ENCODE measurements at places on chromosomes 6 and 20.
A peak's percentile ranks its signal among the peaks of the same experiment; 100 is the strongest.

DNA sequence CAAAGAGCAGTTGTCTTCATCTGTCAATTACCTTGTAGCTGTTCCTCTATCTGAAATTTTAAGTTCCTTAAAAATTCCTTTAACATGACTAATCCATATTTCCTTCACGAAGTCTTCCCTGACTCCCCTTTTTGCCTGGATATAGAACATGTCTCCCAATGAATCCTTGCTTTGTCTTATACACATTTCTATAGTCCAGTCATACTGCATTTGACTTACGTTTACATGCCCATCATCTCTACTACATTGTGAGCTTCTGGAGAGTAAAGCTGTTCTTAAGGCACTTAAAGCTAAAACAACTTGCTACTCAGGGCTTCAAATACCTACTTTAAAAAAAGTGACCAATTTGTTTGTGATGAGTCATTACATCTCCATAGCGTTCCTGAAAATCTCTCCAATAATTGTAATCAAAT is 4.9 kb downstream of the REV3L start:
- DNase-seq = no peak

- DNase-seq = peak; percentile 47
Measured at GRCh38 chr6:169529931-169530751, 171.7 kb downstream of the WDR27 start.

- DNase-seq = no peak
Measured at GRCh38 chr6:163620101-163620500, 205.6 kb downstream of the QKI start.

- no peak for DNase-seq
Measured at GRCh38 chr6:121389419-121389818, 46.0 kb upstream of the GJA1 start.

- DNase-seq = no peak
Measured at GRCh38 chr6:169997930-169998218, 246.5 kb downstream of the ERMARD start.

DNA sequence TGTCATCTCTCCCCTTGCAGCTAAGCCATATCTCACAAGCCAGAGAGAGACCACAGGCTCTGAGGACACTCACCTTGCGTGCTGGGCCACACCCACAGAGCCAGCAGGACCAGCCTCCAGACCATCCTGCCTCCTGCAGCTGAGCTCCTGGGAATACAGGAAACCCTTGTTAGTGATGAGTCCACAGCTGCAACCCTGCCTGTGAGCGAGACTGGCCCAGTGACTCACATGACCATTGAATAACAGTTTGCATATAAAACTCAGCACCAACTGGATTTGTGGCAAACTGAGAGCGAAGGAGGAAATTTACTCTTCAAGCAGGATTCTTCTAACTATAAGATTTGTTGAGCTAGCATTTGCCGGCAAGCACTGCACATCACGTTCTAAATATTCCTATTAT is 3.0 kb downstream of the THBS2 start:
- peak; percentile 72 for DNase-seq

DNA sequence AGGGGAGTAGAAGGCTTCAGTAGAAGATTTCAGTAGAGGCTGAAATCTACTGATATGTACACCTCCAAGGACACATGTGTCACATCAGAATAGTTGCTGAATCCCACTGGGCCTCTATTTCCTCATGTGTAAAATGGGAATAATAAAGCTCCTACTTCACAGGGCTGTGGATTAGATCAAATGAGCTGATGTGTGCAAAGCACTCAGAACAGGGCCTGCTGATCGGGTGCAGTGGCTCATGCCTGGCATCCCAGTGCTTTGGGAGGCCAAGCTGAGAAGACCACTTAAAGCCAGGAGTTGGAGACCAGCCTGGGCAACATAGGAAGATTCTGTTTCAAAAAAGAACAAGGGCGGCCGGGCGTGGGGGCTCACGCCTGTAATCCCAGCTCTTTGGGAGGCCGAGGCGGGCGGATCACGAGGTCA is 8.1 kb upstream of the AP5S1 start:
- no peak for DNase-seq

All from tibial artery (tissue), 4 donors.